Activated CD4-positive, alpha-beta T cell treated with anti-CD3 and anti-CD28 coated beads for 1 hour (primary cell): ENCODE measurements at places on chromosomes 7 and 10.

DNA sequence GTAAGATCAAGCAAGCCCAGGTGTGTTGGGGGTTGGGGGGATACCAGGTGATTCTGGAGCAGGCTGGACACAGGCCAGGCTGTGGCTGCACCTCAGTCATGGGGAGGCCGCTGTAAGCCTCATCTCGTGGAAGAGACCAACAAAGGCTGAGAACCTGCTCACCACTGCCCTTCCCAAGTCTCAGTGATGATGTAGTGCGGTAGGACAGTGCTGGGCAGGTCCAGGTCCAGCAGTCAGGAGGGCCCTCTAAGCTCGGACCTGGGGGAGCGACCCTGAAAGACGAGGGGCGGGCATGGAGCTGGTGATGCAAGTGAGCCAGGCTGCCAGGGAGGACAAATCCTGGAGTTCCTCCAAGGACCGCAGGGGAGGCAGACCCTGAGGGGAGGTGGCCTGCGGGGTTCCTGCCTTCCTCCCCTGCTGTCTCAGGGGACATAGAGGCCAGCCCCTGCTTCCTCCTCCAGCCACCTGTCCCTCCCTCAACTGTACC lies 3.3 kb upstream of the PWWP2B start:
- no peak for DNase-seq

GRCh38 chr10:101055411-101055810 lies 6.4 kb upstream of the KAZALD1 start:
- DNase-seq = no peak

- peak; percentile 41 for DNase-seq
Measured at GRCh38 chr10:132961787-132962622, 19.6 kb upstream of the CFAP46 start.

DNA sequence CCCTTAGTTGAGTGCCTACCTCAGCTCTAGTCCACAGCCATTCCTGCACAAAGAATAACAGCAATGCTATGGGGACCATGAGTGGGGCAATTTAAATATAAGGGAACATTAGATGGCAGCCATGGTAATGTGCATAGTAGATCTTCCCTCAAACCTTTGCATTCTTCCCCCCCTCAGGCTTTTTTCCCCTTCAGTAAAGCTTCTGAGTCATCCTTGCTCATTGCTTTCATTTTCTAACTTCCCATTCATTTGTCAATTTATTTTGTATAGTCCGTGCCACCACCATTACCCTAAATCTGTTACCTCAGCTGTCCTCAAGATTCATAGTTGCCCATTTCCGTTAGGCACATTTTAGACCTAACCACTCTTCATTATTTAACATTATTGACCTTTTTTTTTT lies 10.7 kb downstream of the HECTD2 start:
- no peak for DNase-seq

GRCh38 chr10:31322647-31323046 lies 3.6 kb downstream of the ZEB1 start:
- DNase-seq = no peak

GRCh38 chr10:110076559-110077318 lies 69.0 kb downstream of the ADD3 start:
- DNase-seq = no peak

GRCh38 chr10:97134110-97134509 lies 51.6 kb downstream of the SLIT1 start:
- DNase-seq = no peak

- no peak for DNase-seq
Measured at GRCh38 chr7:98115746-98116525, 9.3 kb downstream of the LMTK2 start.
